ENCODE measurements at places on chromosomes 2 and 18. TPM values are rescaled to one million over a fixed set of nuclear protein-coding genes. Genes with fewer than 3 reads are reported as not detected.

DNA sequence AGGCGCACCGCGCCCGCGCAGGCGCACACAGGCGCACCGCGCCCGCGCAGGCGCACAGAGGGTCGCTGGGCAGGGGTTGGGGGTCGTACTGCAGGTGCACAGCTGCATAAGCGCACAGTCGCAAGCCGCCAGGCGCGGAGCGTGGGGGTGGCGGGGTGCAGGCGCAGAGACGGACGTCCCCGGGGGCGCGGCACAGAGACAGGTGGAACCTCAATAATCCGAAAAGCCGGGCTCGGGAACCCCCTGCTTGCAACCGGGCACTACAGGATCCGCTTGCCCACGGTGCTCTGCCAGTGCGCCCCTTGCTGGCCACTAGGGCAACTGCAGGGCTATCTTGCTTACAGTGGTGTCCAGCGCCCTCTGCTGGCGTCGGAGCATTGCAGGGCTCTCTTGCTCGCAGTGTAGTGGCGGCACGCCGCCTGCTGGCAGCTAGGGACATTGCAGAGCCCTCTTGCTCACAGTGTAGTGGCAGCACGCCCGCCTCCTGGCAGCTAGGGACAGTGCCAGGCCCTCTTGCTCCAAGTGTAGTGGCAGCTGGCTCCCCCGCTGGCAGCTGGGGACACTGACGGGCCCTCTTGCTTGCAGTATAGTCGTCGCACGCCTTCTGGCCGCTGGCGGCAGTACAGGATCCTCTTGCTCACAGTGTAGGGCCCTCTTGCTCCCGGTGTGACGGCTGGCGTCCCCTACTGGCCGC, 34.9 kb downstream of the FAM110C start:
- no peaks in the 10 kb centered on the region for H3K27me3 ChIP-seq
- H3K4me3 ChIP-seq, result no peak overlapping the region
- DNase-seq, result peak; percentile 20
- no peak overlapping the region for H3K27ac ChIP-seq
- H3K4me1 ChIP-seq, result no peaks in the 10 kb centered on the region

- peaks cover 4% of the 10 kb centered on the region for H3K4me1 ChIP-seq
- DNase-seq, result no peak
- peaks cover 12% of the 10 kb centered on the region for H3K27me3 ChIP-seq
- no peaks in the 10 kb centered on the region for H3K36me3 ChIP-seq
- H3K27ac ChIP-seq, result no peak overlapping the region
Measured at GRCh38 chr18:48545757-48546321, 7.0 kb downstream of the CTIF start.

- H3K27ac ChIP-seq, result no peak overlapping the region
- H3K4me1 ChIP-seq, result no peaks in the 10 kb centered on the region
- H3K27me3 ChIP-seq, result no peaks in the 10 kb centered on the region
- no peak overlapping the region for H3K4me3 ChIP-seq
- no peak for DNase-seq
Measured at GRCh38 chr2:8885449-8886201, 48.2 kb upstream of the KIDINS220 start.

- H3K36me3 ChIP-seq, result no peaks in the 10 kb centered on the region
- no peak overlapping the region for H3K27ac ChIP-seq
- peaks cover 8% of the 10 kb centered on the region for H3K27me3 ChIP-seq
- no peaks in the 10 kb centered on the region for H3K4me1 ChIP-seq
- H3K4me3 ChIP-seq, result no peak overlapping the region
Measured at GRCh38 chr2:138615257-138615656, 113.7 kb downstream of the SPOPL start.

- H3K4me3 ChIP-seq, result no peak overlapping the region
- H3K27me3 ChIP-seq, result no peaks in the 10 kb centered on the region
Measured at GRCh38 chr2:172457536-172457935, 30.1 kb downstream of the ITGA6 start.

DNA sequence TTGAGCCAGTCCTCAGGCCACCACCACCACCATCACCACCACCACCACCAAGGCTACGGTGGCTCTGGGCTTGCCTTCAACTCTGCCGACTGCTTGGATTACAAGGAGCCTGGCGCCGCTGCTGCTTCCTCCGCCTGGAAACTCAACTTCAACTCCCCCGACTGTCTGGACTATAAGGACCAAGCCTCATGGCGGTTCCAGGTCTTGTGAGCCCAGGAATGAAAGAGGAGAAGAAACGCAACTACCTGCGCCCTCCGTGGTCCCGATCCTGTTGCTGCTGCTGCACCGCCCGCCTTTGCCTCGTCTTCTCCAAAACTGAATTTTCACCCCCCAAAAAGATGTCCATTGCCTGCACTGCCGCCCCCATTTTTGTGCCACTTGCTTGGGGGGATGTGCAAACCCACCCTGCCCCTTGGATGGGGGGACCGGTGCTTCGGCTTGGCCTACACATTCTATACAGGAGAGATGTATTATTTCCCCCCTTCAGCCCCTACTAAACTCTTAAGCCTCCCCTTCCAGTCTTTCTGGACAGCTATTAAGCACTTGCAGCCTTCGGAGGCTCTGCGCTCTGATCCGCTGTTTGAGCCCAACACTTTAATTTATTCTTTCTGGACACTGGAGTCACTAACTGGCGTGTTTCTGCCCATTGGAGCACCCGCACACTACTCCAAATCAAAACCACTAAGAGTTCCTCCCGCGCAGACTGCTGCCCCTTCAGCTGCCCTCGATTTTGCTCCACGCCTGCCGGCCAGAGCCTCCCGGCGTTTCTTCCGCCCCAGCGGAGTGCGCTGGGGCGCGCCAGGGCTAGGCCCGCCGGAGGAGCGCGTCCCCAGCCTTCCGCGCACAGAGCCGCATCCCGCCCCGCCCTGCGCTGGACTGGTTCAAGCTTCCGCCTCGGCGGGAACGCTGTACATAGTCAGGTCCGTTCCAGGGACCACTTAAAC, 5.7 kb downstream of the OTX1 start:
- H3K27me3 ChIP-seq, result peaks cover 81% of the 10 kb centered on the region
- no peaks in the 10 kb centered on the region for H3K36me3 ChIP-seq
- H3K4me1 ChIP-seq, result peaks cover 83% of the 10 kb centered on the region
- DNase-seq, result no peak
- H3K27ac ChIP-seq, result no peak overlapping the region

GRCh38 chr18:717003-717402, 4.6 kb upstream of the ENOSF1 start:
- H3K4me1 ChIP-seq, result peaks cover 5% of the 10 kb centered on the region
- DNase-seq, result no peak
- no peaks in the 10 kb centered on the region for H3K27me3 ChIP-seq
- H3K4me3 ChIP-seq, result no peak overlapping the region
- no peaks in the 10 kb centered on the region for H3K36me3 ChIP-seq
- no peak overlapping the region for H3K27ac ChIP-seq

GRCh38 chr2:173058097-173058496, 17.5 kb upstream of the MAP3K20 start:
- no peak overlapping the region for H3K27ac ChIP-seq
- no peaks in the 10 kb centered on the region for H3K4me1 ChIP-seq
- no peak for DNase-seq
- peaks cover 2% of the 10 kb centered on the region for H3K27me3 ChIP-seq
- no peak overlapping the region for H3K4me3 ChIP-seq

DNA sequence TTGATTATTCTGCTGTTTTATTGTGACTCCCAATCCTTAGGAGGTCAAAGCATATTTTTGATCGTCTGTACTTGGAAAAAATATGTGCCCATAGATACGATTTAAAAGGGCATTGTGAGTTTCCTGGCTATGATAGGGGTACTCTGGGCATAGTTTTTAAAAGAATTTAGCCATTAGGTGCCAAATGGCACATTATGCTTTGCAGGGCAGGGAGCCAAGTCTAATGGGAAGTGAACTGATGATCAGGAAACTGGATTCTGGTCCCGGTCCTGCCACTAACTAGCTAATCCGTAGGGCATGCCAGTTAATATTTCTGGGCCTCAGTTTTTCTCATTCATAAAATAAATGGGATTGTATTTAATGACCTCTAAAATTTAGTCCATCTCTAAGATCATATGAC, 189.3 kb downstream of the LTBP1 start:
- H3K4me3 ChIP-seq, result no peak overlapping the region
- no peak overlapping the region for H3K27ac ChIP-seq
- H3K27me3 ChIP-seq, result no peaks in the 10 kb centered on the region

GRCh38 chr2:37414470-37414949, 70.1 kb downstream of the QPCT start:
- H3K27me3 ChIP-seq, result no peaks in the 10 kb centered on the region
- H3K4me3 ChIP-seq, result no peak overlapping the region
- no peak for DNase-seq
- H3K36me3 ChIP-seq, result no peaks in the 10 kb centered on the region
- no peak overlapping the region for H3K27ac ChIP-seq
- H3K4me1 ChIP-seq, result peaks cover 7% of the 10 kb centered on the region

GRCh38 chr2:136319237-136319636, 201.3 kb upstream of the CXCR4 start:
- DNase-seq, result no peak
- H3K4me1 ChIP-seq, result peaks cover 40% of the 10 kb centered on the region
- no peaks in the 10 kb centered on the region for H3K36me3 ChIP-seq

DNA sequence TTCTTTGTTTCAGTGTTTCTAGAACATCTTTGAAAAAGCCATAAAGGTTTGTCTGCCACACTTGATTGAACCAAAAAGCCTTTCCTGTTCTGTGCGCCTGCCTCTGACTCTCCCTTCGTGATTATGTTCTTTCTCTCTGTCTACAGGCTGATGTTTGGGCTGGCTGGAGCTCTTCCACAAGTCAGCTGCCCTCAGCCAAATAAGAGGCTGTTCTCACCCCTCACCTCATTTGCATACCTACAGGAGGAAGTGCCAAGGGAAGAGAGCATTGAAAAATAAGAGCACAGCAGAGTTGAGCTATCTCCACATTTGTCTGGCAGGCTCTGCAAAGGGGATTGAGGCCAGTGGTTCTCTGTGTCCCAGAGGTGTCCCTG, 15.8 kb downstream of the INPP5D start:
- peak; percentile 41 for DNase-seq
- H3K4me1 ChIP-seq, result peaks cover 79% of the 10 kb centered on the region
- H3K36me3 ChIP-seq, result peaks cover 42% of the 10 kb centered on the region

DNA sequence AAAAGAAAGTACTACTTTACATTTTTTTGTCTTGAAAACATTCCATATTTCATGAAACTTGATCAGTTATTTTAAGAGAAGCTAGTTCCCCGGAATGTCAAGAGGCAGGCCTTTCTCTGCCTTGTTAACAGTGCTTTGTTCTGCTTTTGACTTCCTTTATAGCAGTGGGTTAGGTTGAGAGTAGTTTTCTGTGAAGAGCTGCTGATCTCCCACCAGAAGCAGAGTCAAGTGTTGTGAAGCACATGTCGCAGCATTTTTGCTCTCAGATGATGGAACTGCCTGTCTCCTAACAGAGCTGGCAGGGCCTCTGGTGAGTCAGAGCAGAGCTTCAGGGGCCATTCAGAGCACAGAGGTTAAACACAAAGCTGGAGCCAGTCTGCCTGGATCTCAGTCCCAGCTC, 871.8 kb downstream of the SLC4A3 start:
- DNase-seq, result no peak
- no peaks in the 10 kb centered on the region for H3K27me3 ChIP-seq
- no peak overlapping the region for H3K27ac ChIP-seq

GRCh38 chr2:191013682-191013931, 364 bp downstream of the STAT1 start:
- peak overlapping the region; percentile 91 for H3K27ac ChIP-seq
- peaks cover 53% of the 10 kb centered on the region for H3K4me1 ChIP-seq
- peaks cover 21% of the 10 kb centered on the region for H3K36me3 ChIP-seq
- H3K4me3 ChIP-seq, result peak overlapping the region; percentile 75
- DNase-seq, result no peak
- no peaks in the 10 kb centered on the region for H3K27me3 ChIP-seq

GRCh38 chr2:124623560-124623959, 598.5 kb downstream of the CNTNAP5 start:
- no peak for DNase-seq
- H3K4me3 ChIP-seq, result no peak overlapping the region
- H3K4me1 ChIP-seq, result no peaks in the 10 kb centered on the region
- H3K27ac ChIP-seq, result no peak overlapping the region
- H3K27me3 ChIP-seq, result no peaks in the 10 kb centered on the region

GRCh38 chr2:156818221-156818620, 382.0 kb downstream of the GPD2 start:
- DNase-seq, result no peak
- H3K4me1 ChIP-seq, result no peaks in the 10 kb centered on the region
- no peaks in the 10 kb centered on the region for H3K36me3 ChIP-seq
- no peak overlapping the region for H3K27ac ChIP-seq
- H3K4me3 ChIP-seq, result no peak overlapping the region
- H3K27me3 ChIP-seq, result no peaks in the 10 kb centered on the region

Gene MOGAT1
- total RNA-seq, result not detected

Gene DUSP19
- 0.50 TPM for total RNA-seq

Gene DYSF
- 0.27 TPM for total RNA-seq

Gene ARHGAP15
- total RNA-seq, result 158 TPM

Gene RBM45
- 6.9 TPM for total RNA-seq

Gene BOLL
- not detected for total RNA-seq

Measured in CD4-positive, alpha-beta T cell (primary cell).